ENCODE measurements at places on chromosomes 1 and 21.

DNA sequence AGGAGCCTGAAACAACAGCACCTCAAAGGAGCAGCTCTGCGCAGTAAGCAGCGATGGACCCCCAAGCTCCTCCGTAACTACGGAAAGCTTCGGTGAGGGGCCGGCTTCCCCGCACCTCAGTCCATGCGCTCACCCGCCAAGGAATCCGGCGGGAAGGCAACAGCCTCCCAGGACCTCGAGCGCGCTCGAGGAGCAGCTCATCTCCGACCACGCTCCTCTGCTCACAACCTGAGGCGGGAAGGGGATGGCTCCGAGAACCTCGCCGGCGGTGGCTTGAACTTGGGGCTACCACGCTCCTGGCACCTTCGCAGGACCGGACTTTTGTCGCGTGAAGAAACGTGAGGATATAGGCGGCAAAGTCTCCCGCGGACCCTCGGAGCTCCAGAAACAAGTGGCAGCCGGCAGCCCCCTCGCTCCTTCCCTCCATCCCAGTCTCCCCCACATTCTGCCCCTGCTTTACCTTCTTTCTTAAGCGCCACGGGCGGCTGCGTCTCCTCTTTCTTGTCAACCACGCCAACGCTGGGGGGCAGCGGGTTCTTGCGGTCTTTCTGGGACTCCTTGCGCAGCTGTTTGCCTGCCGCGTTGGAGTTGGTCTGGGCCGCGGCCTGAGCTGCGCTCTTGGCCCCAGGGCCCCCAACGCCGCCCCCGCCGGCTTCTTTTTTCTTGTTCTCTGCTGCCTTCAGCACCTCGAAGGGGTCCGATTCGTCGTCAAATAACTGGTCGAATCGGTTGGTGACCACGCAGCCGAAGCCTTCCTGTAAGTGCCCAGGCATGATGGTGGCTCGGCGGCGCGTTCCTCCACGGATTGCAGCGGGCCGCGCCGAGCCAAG, 459 bp downstream of the SERBP1 start:
- peak; percentile 26 for DNase-seq

DNA sequence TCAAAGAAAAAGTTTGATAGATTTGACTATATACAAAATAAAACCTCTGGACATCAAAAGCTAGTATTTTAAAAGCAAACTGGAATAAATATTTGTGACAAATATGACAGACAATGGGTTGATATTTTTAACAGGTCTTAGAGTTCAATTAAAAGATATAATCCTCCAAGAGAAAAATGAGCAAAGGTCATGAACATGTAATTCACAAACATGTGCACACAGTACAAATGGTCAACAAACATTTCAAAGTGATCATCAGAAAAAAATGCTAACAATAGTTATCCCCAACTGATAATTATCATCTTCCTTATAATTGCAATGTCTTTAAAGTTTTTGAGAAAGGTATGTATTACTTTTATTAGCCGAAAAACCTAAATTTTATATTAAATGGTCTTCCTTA, 32.0 kb downstream of the WDR64 start:
- no peak for DNase-seq

- DNase-seq, result no peak
Observed at GRCh38 chr1:61259379-61260148, 177.2 kb downstream of the NFIA start.

- no peak for DNase-seq
Observed at GRCh38 chr1:234561319-234561718, 48.7 kb downstream of the IRF2BP2 start.

GRCh38 chr1:51283979-51284378, 46.4 kb downstream of the TTC39A start:
- DNase-seq, result no peak

- DNase-seq, result no peak
Observed at GRCh38 chr1:209820986-209821385, 6.8 kb upstream of the UTP25 start.

DNA sequence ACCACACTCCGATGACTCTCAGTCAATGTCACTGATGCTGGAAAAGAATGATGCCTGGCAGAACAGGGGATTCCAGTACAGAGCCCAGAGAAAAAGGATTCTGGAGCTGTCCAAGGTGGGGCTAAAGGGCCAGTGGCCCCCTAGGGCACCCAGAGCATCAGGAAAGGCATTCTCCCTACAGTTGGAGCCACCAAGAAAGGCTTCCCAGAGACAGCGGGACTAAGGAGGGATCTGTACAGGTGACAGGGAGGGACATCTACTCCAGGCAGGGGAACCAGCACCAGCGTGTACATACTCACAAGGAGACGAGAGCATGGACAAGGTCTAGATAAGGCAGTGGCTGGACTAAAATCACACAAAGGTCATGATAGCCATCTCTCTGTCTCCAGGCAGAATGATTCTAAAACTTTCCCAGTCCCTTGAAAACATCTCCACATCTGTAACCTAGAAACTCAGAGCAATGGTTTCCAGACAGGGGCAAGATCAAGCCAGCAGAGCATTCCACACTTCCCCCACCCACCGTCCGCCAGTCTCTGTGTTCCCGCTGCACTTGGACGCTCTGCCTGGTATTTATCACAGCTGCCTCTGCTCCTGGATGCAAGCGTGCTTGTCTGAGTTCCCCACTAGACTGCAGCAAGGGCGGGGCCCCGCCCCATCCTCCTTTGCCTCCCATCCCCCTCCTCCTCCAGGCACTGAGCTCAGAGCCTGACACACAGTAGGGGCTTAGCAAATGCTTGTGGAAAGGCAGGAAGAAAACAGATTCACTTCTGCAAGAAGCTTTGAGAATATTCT, 111.6 kb upstream of the ZC3H12A start:
- no peak for DNase-seq

DNA sequence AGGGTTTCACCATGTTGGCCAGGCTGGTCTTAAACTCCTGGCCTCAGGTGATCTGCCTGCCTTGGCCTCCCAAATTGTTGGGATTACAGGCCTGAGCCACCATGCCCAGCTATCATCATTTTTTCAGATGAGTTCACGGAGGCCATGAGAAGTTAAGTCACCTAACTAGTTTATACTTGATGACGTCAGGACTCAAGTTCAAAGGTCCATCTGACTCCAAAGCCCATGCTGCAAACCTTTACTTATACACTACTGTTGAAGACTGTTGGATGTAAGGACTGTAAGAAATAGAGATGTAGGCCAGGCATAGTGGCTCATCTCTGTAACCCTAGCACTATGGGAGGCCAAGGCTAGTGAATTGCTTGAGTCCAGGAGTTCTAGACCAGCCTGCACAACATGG, 40.8 kb upstream of the STMN1 start:
- DNase-seq, result no peak

DNA sequence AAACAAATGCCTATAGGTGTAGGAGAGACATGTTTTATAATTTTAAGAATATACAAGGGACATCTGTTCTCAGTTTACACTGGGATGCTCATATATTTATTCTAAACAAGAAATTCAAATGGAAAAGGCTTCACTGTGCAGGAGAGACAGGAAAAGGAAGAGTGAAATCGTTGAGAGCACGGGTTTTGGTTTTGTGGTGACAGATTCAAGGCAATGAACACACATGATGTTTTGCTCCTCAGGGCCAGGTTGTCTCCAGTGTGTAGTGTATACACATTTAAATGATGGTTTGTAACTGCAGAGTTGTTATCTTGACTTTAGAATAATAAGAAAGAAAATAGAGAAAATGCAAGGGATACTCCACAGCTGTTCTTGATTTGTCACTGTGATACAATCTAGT, 73.7 kb downstream of the S1PR1 start:
- DNase-seq, result no peak

DNA sequence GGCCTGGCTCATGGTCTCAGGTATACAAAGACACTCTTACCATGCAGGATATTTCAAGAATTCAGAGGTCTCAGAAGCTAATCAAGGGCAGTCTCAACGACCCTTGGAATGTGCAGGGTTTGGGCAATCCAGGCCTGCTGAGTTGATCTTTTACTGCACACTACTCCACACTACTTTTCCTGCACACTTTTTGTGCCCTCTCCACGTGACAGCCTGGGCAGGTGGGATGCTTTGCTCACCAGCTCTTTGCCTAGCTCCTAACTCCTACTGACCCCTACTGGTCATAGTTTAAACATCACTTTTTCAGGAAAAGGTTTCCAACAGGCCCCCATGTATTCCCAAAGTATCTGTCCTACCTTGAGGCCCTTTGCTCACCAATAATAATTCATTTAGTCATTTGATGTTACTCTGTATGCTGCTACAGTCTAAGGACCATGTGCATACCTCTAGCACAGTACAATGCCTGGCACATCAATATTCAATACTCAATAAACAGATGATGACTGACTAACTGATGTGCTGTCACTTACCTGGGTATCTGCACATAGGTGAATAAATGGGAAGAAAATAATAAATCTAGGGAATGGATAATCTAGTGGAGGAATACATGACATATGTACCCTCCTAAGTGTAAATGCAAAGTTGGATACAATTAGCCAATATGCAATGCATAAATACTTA, 9.6 kb downstream of the DUSP23 start:
- no peak for DNase-seq

DNA sequence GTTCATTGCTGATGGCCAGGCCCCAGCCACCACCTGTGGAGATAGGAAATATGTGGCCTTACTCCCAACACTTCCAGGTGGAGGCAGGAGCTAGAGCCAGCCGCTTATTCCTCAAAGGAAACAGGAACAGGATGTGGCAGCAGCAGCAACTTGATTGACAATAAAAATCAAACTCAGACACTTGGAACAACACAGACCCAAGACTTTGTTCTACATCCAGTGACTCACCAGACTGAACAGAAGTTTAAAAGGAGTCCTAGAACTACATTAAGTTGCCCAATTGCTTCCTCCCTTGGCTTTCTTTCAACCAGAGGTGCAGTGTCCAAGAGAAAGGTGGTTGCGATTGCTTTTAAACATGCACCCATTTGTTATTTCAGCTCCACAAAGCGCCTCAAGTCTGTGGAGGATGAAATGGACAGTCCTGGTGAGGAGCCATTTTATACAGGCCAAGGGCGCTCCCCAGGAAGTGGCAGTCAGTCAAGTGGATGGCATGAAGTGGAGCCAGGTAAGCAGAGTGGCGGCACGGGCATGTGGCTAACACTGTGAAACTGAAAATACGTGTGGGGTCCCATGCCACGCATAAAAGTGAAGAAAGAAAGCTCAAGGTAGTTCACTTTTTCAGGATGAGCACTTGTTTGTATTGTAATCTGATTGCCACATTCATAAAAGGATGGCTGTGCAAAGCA, 276.6 kb downstream of the NFIA start:
- DNase-seq, result no peak

- no peak for DNase-seq
Observed at GRCh38 chr1:170309389-170310013, 163.7 kb downstream of the NTMT2 start.

GRCh38 chr1:203447151-203447550, 28.5 kb upstream of the PRELP start:
- DNase-seq, result no peak

DNA sequence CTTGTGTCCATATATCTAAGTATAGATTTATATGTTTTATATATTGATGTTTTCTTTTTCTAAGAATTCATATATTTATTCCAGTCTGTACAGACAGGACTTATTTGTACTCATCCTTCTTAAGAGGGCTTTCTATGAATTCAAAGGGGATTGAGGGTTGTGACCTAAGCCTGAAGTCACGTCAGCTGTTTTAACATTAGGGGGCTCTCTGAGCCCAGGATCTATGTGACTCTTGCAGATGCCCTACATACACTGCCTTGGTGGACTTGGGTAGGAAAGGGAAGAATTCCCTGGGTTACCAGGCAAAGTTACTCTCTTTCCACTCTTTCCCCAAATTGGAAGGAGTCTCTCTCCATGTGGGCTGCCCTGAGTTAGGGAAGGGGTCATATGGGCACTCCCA, 283.8 kb upstream of the DAB1 start:
- no peak for DNase-seq

- no peak for DNase-seq
Observed at GRCh38 chr1:163970151-163970550, 588.8 kb upstream of the PBX1 start.

- no peak for DNase-seq
Observed at GRCh38 chr1:77538956-77539518, 143.4 kb downstream of the ZZZ3 start.

DNA sequence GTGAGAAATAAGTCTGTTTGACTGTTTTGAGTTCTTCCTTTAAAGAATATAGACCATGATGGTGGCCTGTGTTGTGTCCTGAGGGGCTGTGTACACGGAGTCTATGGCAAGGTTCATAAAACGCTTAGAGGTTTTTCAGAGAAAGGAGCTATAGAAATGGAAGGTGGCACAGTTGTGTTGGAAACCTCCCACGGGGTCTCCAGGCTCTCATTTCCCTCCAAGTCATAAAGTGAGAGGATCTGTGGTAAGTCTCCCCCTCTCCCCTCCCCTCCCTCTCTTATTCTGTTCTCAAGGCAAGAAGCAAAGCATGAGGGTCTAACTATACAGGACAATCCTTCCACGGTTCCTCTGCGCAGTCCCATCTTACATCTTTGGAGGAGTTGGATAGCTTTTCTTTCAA, 139.2 kb downstream of the KIF26B start:
- DNase-seq, result no peak

DNA sequence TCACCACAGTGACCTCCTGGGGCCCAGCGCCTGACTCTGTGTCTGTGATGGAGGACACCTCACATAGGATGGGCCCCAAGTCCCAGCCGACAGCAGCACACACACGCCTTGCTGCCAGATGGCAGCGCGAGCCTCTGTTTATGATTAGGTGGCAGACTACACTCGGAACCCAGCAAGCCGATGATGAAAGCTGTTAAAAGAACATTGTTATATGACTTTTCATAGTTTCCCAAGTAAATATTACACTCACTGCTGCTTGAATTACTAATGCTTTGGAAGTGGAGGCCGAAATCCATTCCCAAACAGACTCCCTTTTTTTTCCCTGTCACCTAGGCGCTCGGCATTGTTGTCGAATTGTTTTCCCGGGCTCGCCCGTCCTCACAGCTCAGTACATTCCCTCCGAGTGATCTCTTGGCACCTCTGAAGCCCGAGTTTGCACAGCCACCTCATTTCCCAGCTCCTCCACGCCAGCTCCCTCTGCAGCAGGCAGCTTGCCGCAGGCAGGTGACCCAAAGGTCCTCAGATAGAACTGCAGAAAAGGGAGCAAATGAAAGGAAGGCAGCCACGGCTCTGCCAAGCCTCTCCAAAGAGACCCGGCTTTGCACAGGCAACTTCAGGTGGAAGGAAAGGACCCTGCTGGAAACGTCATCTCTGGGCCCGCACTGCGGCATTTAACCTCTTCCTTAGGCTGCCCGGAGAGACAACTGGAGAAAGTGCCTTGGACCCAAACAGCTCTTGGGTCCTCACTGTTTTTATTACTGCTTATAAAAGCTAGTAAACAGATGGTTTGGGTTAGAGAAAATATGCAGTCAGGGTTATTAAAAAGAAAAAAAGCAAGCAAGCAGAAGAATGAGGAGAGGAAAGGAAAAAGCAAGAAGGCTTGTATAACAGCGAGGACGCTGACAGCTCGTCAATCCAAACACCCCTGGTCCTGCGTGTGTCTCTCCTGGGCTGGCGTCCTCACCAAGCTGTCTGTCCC, 72.2 kb upstream of the SLC25A33 start:
- no peak for DNase-seq

GRCh38 chr1:80244372-80244771, 1237.8 kb upstream of the ADGRL4 start:
- no peak for DNase-seq

GRCh38 chr1:111516005-111516535, 12.6 kb upstream of the ADORA3 start:
- DNase-seq, result no peak

GRCh38 chr1:187921426-187921825, 1092.7 kb downstream of the PLA2G4A start:
- no peak for DNase-seq

GRCh38 chr1:3675436-3675835, 23.1 kb downstream of the TP73 start:
- DNase-seq, result no peak

Data from activated CD4-positive, alpha-beta T cell treated with anti-CD3 and anti-CD28 coated beads, Interleukin-2, amount 50 U/mL, for 4 hours (primary cell).